ENCODE measurements at places on chromosomes 2 and 18. TPM values are rescaled to one million over a fixed set of nuclear protein-coding genes. Genes with fewer than 3 reads are reported as not detected.

GRCh38 chr18:48493434-48494230, 45.2 kb upstream of the CTIF start:
- DNase-seq, result no peak

MMADHC gene
- total RNA-seq, result 282 TPM

ITM2C gene
- total RNA-seq, result 31.2 TPM

KLHL30 gene
- total RNA-seq, result not detected

DSC3 gene
- total RNA-seq, result not detected

DNA sequence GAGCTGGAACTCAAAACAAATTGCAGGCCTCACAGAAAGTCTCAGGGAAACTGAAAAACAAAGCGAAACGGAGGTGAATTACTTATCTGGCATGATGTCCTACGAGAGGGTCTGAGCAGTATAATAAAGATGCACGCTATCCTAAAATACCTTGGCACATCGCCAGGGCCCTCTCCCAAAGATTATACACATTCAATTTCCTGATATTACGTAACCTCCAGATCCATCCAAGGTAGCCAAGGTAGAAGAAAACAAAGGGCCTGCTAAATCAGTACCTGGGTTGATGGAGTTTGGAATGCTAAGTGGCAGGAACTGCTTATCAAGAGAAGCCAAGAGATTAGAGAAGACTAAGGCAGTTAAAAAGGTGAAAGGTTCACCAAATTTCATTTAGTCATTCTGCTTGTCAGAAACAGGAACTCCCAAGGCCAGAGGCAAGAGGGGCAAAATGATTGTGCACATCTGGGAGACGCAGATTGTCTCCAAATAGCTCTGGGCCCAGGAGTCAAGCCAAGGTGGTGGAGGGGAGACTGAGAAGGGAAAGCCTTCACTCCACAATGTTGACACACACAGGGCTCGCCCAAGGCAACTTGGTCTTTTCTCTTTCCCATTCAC, 236.8 kb upstream of the ATP5MC3 start:
- no peak for DNase-seq

- DNase-seq, result no peak
Observed at GRCh38 chr2:29119211-29119610, 4.0 kb downstream of the CLIP4 start.

- no peak for DNase-seq
Observed at GRCh38 chr2:145792745-145793144, 1272.8 kb upstream of the ZEB2 start.

DNA sequence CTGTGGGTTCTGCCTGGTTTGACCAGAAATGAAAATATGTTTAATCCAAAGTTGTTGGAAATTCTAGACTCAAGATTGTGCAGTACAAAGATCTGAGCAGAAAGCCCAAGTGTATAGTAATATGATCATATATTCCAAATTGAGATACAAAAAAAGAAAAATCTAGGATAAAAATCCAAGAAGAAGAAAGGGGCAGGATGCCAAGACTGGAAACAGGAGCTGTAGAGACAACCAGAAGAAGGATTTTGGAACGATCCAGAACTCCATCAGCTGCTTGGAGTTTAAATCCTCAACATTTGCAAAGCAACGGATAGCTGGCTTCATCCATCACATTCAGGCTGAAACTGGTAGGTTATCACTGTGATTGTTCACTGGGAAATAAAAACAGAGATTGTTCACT, 333.6 kb upstream of the UBE2E3 start:
- DNase-seq, result no peak

LTBP1 gene
- 93.9 TPM for total RNA-seq

DNA sequence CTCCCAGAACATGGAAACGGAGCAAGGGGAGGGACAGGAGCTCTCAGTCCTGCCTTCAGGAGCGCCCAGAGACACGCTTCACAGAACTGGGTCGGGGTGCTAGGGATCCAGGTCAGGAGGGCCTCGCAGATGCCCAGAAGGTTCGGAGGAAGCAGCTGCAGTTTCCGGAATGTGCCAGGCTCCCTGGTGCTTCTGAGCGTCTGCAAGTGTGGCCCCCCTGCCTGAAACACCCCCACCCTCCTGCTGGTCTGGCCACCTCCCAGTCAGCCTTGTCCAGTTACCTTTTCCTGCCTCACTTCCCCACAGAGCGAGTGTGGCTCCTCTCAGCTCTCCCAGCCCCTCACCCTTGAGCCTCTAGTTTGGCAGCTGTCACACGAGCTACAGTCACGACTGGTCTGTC, 88.3 kb upstream of the TAF1B start:
- DNase-seq, result no peak

TRIM54 gene
- total RNA-seq, result 2.1 TPM

GRCh38 chr2:214695789-214696188, 113.7 kb downstream of the BARD1 start:
- DNase-seq, result no peak

DNA sequence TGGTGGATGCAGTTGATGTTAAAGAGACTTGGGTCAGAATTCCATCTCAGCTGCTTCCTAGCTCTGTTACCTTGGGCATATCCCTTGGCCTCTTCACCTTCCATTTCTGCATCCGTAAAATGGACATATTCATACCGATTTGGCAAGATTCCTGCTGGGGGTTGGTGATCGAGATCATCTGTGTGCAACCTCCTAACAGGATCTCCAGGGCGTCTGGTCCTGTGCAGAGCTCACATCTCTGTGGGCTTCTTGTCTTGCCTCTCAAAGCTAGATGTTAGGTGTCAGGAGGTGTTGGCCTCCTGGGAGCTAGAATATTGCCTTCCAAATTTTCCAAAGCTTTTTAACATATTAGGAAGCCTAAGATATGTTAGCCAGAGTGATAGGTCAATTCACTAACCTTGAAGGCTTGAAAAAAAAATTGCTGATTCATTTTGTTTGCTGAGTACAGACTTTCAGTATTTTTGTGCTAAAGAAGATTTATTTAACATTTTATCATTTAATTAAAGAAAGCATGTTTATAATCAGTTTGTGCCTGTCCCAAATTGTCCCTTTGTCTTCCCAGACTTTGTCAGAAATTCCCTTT, 69.7 kb upstream of the ZNF516 start:
- no peak for DNase-seq

DNA sequence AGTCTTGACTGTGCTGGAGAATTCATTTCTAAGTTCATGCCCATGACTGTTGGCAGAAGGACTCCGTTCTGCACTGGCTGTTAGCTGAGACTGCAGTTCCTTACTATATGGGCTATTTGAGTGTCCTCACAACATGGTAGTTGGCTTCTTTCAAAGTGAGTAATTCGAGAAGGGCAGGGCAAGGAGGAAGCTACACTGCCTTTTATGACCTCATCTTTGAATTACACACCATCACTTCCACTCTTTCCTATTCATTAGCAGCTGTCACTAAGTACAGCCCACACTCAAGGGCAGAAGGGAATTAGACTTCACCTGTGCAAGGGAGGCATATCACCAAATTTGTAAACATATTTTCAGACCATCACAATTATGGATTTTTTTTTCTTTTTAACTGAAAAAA, 55.9 kb upstream of the EPAS1 start:
- no peak for DNase-seq

REG1A gene
- total RNA-seq, result not detected

DNA sequence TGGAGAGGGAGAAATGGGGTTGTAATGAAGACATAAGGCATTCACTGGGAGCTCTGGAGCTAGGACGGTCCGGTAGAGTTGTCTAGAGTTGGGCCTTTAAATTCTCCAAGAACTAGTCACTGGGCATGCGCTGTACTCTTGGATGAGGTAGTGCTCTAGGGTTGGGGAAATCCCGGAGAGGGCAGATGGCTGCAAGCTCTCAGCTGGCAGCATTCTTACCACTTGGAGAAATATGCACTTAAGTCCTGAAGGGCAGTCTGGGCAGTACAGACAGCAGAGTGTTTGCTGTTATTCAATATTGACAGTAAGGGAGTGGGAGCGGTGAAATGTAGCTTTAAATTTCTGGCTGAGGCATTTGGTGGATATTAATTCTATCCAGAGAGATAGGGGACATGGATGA, 214.6 kb downstream of the RDH14 start:
- peak; percentile 50 for DNase-seq

IL36B gene
- total RNA-seq, result not detected

- DNase-seq, result no peak
Observed at GRCh38 chr2:204357286-204357685, 188.0 kb upstream of the PARD3B start.

DNA sequence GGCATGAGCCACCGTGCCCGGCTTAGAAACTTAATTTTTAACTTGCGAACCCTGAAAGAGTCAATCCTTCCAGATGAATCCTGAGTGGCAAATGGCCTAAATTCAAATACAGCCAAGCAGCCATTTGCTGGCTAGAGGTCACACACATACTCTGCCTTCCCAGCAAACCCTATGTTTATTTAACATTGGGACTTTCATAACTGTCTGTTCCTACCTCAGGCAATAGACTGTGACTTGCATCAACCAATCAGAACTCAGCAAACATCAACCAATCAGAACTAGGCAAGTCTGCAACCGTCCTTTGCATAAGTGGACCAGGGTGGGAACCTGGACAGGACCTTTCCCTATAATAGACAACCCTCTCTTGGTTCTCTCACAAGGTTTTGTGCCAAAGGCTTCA, 127.5 kb downstream of the DTNB start:
- DNase-seq, result no peak

DNA sequence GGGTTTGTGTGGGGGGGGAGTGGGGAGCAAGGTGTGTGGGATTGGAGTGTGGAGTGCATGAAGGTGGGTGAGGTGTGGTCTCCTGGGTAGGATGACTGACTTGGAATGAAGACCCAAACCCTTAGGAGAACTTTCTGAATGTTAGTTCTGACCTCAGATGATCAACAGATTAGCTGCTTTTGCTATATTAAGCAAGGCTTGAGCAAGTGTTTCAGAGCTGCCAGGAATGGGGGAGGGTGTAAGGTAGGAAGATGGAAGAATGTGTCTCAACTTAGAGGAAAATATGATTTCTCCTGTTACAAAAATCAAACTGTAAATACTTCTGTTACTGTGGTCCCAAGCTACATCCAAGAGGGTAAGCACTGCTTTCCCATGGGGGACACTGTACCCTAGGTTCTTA, 273.6 kb downstream of the TGIF1 start:
- no peak for DNase-seq

- DNase-seq, result no peak
Observed at GRCh38 chr18:79525556-79526467, 130.1 kb downstream of the NFATC1 start.

EVA1A gene
- total RNA-seq, result 48.6 TPM

HJURP gene
- 59.1 TPM for total RNA-seq

DNA sequence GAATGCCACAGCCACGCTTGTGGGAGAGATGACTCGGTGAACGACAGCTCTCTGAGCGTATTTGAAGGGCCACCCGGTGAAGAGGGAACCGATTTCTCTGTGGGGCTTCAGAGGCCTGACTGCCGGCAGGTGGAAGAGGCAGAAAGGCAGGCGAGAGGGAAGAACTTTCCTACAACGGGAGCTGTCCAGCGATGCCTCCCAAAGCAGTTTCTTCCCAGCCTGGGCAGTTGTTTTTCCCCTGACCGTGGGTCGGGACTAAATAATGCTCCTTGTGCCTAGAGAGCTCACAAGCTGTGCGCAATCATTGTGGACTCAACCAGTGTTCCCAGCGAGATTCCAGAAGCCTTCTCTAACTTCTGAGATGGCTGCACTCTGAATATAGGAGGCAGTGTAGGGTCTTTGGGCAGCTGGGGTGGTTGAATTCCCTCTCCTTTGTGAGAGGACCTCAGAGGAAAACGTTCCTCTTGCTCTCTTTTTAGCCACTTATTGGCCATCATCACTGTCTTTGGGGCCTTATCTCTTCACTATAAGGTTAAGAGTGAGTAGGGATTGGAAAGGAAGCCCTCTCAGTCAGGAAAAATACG, 710 bp downstream of the SEC11C start:
- peak; percentile 5 for DNase-seq

DNA sequence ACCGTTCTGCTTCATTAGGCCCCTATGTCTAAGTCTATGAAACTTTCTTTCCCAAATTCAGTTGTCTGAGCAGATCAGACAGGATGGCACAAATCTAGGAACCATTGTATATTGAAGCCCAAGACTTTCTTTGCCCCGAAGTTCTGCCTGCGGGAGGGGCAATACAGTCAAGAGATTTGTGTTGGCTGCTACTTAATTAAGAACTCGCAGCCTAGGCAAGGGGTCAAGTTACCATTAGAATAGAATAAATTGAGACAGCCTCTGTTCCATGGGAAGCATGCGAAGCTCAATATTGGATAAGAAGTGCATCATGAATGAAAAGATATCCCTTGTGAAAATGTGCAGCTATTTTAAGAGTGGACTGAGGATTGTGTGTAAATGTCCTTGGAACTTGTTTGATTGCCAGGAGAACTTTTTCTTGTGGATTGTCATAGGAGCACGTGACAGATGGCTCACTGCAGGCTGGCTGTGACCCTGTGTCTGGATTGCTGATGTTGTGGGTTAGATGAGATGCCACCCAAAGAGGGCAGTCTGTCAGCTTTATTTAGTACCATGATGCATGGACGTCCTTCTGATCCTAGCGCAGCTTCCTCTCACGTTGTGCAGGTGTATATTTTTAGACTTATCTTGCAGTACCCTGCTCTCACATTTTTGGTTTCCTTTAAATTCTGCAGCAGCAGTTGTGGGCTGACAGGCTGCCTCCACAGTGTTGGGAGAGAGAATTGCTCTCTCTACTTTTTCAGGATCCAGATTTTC, 30.9 kb downstream of the HAUS1 start:
- DNase-seq, result no peak

MTX2 gene
- 34.8 TPM for total RNA-seq

DNA sequence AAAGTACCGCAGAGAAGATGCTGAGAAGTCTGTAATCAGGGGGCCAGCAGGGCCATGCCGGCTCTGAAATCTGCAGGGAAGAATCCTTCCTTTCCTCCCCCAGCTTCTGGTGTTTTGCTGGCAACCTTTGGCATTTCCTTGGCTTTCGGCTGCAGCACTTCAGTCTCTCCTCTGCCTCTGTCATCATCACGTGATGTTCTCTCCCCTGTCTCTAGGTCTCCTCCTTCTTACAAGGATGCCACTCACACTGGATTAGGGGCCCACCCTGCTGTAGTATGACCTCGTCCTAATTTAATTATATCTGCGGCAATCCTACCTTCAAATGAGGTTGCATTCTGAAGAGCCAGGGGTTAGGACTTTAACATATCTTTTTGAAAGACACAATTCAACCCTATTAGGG, 13.8 kb upstream of the RAB12 start:
- DNase-seq, result no peak

AKAIN1 gene
- not detected for total RNA-seq

DNA sequence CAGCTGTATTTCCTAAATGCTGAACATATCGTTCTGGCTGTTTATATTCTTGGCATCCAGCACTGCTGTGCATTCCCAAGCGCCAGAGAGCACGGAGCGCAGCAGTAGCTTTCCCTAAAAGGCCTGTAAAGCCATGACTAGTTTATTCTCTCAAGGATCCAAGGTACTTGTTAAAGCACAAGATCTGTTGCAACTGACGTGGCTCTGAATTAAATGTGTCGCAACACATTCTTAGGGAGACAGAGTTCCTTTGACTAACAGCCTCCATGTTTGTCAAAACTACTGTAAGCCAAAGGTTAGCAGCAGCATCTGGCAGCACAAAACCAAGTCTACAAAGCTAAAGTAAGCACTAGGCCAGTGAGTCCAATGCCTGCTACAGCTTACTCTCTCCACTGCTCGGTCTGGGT, 188.6 kb upstream of the FN1 start:
- DNase-seq, result peak; percentile 57

- no peak for DNase-seq
Observed at GRCh38 chr2:137535897-137536296, 428.4 kb upstream of the HNMT start.
